ENCODE measurements at places on chromosomes 1 and 21. TPM values are rescaled to one million over a fixed set of nuclear protein-coding genes. Genes with fewer than 3 reads are reported as not detected.

TTC34 gene
- total RNA-seq: 0.25 TPM

ATP1A4 gene
- total RNA-seq: under 0.01 TPM

TRIM58 gene
- 5.7 TPM for total RNA-seq

OLFM3 gene
- total RNA-seq: 24.3 TPM

PTGFR gene
- total RNA-seq: 4.9 TPM

AVPR1B gene
- total RNA-seq: not detected

C1orf74 gene
- total RNA-seq: 1.5 TPM

KRTAP11-1 gene
- total RNA-seq: not detected

MRPS15 gene
- 10.8 TPM for total RNA-seq

TFF1 gene
- not detected for total RNA-seq

BCL2L15 gene
- total RNA-seq: 0.74 TPM

NMNAT2 gene
- total RNA-seq: 58.3 TPM

NBPF14 gene
- total RNA-seq: 7.6 TPM

RRP15 gene
- total RNA-seq: 15.0 TPM

GBP6 gene
- 0.25 TPM for total RNA-seq

CLDN17 gene
- not detected for total RNA-seq

SDHB gene
- total RNA-seq: 61.5 TPM

QSOX1 gene
- total RNA-seq: 14.0 TPM

CCDC181 gene
- total RNA-seq: 5.2 TPM

LYPD8 gene
- total RNA-seq: not detected

CRYBG2 gene
- 1.5 TPM for total RNA-seq

S100A16 gene
- 12.8 TPM for total RNA-seq

PRELP gene
- total RNA-seq: 0.49 TPM

SH2D1B gene
- not detected for total RNA-seq

ERRFI1 gene
- total RNA-seq: 10.3 TPM

FGR gene
- 1.7 TPM for total RNA-seq

NTMT2 gene
- total RNA-seq: 0.49 TPM
